Germinal center (tissue), 1 donor: ENCODE measurements at places on chromosomes 6 and 20.

GRCh38 chr6:24658573-24659560, 7.8 kb downstream of the TDP2 start:
- DNase-seq = no peak

DNA sequence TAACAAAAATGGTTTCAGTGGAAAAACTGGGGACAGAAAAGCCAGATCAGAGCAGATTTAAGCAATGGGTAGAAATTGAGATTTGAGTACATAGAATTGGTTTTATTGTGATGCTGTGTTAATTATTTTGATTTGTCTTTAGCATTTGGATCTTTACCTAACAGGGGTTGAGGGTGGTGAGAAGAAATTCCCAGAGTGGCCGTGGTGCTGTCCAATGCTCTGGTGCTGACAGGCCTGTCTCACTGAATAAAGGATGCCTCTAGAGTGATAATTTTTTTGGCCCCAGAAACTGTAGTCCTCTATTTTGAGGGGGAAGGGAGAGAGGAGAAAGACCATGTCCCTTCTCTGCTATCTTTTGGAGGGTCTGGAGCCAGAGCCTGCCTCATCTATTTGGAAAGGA, 79.1 kb downstream of the LYRM2 start:
- DNase-seq = no peak

- DNase-seq = no peak
Observed at GRCh38 chr6:21874372-21874771, 280.8 kb downstream of the SOX4 start.

DNA sequence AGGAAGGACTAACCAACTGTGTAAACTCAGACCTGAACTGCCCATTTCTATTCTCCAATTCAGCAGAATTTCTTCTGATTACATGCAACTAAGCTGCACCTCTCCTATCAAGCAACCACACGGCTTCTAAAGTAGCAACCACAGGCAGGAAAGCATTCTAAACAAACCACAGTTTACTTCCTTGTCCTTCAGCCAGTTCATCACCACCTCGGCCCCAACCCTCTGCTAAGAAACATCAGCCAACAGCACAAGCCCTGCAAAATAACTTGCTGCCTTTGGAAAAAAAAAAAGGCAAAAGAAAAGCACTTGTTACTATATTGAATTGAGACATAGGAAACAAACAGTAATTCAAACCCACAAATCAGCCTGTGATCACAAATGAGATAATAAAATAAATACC, 140.3 kb downstream of the NFATC2 start:
- peak; percentile 39 for DNase-seq

DNA sequence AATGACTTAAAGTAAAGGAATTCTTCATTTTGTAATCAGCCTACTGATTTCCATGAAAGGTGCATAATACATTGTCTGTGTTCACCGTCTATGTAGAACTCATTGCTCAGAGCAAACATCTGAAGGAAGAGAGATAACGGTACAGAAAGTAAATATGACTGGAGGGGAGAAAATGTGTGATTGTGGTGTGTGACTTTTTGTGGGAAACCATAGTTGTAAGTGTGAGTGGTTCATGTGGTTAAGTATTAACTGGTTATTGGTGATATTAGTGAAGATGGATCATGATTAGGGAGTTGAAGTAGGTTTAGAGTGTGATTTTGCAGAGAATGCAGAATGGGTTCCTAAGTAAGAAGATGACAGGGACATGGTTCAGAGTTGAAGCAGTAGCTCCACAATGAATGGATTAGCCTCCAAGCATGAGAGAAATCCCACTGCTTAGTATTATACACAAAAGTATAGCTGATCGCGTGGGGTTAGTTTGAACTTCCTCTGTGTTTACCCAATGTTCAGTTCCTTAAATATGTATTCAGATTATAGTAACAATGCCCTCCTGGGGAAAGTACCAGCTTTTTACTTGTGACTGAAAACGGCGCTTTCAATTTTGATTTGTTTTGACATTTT, 368.9 kb downstream of the UTRN start:
- peak; percentile 38 for DNase-seq

- DNase-seq = no peak
Observed at GRCh38 chr6:89566008-89566800, 72.3 kb downstream of the LYRM2 start.

DNA sequence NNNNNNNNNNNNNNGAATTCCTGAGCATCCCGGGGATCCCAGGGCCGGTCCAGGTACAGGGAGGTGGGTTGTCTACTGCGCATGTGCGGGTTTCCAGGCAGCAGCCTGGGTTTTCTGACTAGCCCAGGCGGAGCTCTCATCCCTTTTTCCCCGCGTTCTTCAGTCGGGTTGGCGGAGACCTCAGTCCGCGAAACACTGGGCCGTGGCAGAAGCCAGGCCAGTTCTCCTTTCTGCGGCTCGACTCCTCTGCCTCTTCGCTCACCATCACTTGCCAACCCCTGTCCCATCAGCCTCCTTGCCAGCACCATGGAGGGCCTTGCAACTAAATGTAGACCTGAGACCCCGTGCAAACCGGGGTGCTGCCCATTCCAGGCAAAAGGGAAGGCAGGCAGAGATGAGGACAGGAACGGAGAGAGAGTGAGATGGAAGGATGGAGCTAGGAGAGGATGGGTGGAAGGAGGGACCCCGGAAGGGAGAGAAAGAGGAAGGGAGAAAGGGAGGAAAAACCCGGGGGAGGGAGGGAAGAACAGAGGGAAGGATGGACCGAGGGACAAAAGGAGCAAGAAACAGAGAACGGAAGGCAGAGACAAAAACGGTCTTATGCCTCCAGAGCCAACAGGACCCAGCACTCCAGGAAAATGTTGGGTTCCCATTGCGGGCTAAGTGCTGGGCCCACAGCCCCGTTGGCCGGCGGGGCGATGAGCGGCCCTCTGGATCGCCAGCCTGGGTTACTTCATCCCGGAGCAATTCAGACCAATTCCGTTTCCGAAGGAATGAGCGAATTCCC, 445.4 kb upstream of the DEFB115 start:
- peak; percentile 14 for DNase-seq

DNA sequence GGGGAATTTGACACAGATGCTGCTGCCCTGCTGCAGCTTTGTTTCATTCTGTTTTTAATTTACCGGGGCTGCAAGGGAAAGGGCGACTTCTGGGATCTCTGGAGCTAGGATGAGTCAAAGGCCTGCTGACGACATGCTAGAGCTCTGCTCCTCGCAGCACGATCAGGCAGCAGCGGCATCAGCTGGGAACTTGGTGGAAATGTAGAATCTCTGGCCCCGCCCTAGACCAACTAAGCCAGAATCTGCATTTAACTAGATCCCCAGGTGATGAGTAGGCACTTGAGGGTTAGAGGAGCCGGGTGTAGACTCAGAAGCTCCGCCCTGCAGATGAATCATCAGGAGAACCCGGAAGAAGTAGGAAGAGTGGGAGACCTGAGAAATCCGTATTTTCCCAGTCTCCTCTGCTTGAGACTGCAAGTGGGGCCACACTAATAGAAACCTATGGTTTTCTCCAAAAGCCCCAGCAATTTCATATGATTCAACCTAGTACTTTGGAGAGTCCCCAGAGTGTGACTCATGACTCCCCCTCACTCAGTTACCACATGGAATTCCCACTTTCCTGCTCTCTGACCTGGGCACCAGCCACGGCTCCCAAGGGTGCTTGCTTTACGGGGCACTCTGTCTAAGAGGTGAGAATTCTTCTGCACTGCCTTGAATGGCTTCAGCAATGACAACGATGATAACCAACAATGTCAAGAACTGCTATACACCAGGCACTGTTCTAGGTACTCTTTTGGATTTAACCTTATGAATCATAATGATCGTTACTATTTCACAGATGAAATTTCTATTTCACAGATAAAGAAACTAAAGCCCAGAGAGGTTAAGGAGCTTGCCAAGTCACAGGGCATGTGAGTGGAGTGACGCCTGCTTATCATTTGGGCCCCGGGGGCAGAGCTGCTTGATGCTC, 18.1 kb downstream of the TUBB2B start:
- DNase-seq = peak; percentile 39

DNA sequence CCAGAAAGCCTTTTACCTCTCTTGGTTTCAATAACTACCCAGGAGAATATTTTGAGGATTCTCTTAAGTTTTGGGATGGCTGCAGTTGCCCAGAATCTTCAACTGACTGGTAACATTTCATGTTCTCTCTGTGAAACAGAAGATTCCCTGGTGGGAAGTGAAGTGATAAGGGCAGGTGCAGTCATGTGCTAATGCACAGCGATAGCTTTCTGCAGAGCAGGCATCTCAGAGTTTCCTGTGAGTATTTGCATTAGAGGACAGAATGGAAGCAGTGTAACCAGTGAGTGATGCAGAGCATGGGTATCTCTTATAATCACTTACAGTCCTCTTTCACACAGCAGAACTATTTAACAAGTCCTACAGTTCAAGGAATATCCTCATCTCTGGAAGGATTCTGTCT, 76.1 kb downstream of the HCRTR2 start:
- no peak for DNase-seq
